ENCODE measurements at places on chromosomes 7 and 10. TPM values are rescaled to one million over a fixed set of nuclear protein-coding genes. Genes with fewer than 3 reads are reported as not detected.

CCDC3 gene
- total RNA-seq, result under 0.01 TPM

DPYSL4 gene
- total RNA-seq, result 11.8 TPM

DNA sequence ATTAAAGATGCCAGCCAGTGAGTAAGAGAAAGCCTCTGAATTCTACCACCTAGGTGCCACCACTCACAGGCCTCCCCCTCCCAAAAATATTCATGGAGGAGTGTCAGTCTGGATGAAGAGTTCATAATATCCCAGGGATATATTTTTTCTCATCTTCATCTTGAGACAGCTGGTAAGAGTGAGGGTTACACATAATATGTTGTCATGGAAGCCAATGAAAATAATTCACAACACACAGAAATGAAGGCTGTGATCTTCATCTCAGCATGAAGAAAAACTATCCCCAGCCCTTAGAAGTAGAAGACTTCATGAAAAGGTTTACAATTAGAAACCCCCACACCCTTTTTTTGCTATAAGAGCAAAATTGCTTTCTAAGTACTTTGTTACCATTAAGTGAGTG, 175.6 kb downstream of the DNAH11 start:
- no peak for DNase-seq

GRCh38 chr10:95755511-95756004, 405 bp upstream of the ENTPD1 start:
- peak; percentile 63 for DNase-seq

DNA sequence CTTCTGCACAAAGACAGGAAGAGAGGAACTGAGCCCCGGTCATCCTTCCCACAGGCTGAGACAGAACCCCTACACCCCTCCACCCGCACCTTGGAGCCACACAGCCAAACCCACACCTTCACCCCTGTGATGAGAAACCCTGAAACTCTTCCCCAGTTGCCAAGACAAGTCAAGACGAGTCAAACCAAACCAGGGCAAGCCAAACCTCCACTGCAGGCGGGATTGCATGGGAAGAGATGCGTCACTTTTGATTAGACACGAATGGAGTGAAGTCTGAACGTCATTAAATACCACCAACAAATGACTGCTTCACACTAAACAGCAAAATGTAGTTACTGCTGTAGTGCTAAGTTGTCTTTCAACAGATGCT, 73.8 kb downstream of the PRPF18 start:
- DNase-seq, result no peak

PITX3 gene
- not detected for total RNA-seq

TAF5 gene
- total RNA-seq, result 3.1 TPM

Measured in lung microvascular endothelial cell (primary cell).